ENCODE measurements at places on chromosomes 4 and X.

DNA sequence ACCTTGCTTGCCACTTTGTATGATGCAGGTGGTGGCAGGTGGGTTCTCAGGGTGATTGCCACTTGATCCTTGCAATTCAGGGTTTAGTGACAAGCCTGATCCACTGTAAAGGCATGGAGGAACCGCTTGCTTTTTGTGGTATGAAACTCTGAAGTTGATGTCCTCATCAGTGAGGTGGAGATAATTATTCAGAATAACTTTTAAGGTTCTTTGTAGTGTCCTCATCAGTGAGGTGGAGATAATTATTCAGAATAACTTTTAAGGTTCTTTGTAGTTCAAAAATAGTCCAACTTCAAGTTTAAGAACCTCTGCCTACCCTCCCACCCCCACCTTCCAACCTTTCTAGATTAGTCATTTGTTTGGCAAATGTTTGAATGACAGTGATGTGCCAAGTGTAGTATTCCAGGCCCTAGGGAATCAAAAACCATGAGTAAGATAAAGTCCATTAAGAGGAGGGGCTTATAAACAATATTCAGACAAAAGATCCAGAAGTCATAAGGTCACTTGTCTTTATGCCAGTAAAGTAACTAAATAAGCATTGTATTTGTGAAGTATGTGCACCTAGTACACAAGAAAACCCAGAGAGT is 51.2 kb downstream of the DCUN1D4 start:
- DNase-seq, result peak; percentile 14

GRCh38 chr4:61152433-61152832 is 47.7 kb upstream of the ADGRL3 start:
- no peak for DNase-seq

- DNase-seq, result no peak
Observed at GRCh38 chrX:49237060-49237459, 1.8 kb downstream of the CCDC22 start.

DNA sequence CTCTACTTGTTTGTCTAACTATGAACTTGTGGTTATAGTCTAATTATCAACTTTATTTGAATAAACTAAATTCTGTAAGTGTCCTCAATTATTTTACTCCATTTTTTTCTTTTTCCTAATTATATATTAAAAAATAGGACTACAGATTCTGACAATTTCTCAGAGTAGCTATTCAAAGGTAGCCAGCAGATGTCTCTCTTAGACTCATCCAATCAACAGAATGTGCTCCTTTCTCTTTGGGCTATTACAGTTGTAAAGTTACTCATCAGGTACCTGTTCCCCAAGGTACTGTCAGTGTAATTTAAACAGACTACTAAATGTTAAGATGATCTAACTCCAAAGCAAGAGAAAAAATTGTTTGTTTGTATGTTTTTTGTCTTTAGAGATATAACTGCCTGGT is 248.6 kb downstream of the PCDH18 start:
- peak; percentile 35 for DNase-seq

DNA sequence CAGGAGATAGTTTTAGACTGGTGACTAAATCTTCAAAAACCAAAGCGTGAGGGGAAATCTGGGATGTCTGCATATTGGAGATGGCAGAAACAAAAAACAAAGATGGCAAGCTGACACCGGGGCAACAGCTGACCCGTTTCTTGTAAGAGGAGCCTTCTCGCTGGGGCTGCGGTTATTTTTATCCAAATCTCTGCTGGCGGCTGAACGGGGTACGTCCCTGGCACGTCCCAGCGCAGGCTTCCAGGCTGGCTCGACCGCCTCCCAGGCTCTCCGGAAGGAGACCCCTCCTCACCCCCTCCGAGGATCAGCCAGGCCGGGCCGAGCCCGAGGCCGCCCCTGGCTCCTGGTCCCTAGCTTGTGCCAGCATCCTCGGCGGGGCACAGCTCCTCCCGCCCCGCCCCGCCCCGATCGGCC is 403 bp downstream of the SGCB start:
- DNase-seq, result peak; percentile 7

DNA sequence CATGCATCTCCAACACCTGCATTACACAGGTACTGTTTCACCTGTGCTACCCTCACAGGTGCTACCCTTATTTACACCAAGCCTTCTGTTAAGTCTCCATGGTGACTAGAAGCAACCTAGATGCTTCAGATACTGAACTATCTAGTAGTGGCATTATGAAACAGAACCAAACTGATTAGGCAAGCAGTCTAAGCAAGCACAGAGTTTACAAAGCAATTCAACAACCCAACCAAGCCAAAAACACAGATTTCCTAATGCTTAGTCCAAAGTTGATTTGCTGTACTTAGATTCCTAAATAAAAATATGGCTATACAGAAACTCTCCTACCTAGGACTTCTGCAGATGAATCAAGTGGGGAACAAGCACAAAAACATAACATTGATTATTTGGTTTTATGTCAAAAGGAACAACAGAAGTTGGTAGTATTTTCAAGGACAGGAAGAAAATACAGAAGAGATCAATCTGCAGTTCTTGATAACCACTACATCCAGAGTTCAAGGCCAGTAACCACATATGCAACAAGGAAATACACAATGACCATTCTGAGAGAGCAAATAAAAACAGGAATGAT is 3.2 kb downstream of the TAPT1 start:
- DNase-seq, result no peak

- DNase-seq, result no peak
Observed at GRCh38 chr4:140335076-140335475, 38.4 kb upstream of the SCOC start.

DNA sequence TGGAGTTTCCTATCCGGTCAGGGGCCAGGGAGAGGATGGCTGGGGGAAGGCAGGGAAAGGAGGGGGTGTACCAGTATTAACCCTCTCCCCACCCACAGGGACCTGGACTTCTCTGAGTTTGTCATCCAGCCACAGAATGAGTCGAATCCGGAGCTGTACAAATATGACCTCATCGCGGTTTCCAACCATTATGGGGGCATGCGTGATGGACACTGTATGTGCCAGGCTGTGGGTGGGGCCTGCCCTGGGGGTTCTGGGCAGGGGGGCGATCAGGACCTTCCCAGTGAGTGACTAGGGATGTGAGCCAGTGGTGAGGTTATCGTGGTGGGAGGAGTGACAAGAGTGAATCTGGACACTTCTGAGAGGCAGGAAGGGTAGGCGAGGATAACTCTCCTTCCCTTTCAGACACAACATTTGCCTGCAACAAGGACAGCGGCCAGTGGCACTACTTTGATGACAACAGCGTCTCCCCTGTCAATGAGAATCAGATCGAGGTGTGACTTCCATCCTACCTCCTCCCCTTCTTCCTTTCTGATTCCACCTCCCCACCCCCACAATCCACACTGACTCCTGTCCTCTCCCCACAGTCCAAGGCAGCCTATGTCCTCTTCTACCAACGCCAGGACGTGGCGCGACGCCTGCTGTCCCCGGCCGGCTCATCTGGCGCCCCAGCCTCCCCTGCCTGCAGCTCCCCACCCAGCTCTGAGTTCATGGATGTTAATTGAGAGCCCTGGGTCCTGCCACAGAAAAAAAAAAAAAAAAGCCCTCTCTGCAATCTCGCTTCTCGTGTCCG is 14.6 kb downstream of the USP11 start:
- peak; percentile 16 for DNase-seq

- DNase-seq, result no peak
Observed at GRCh38 chr4:66946761-66947160, 598.5 kb downstream of the CENPC start.

GRCh38 chr4:89528526-89529133 is 221.0 kb upstream of the GPRIN3 start:
- no peak for DNase-seq

DNA sequence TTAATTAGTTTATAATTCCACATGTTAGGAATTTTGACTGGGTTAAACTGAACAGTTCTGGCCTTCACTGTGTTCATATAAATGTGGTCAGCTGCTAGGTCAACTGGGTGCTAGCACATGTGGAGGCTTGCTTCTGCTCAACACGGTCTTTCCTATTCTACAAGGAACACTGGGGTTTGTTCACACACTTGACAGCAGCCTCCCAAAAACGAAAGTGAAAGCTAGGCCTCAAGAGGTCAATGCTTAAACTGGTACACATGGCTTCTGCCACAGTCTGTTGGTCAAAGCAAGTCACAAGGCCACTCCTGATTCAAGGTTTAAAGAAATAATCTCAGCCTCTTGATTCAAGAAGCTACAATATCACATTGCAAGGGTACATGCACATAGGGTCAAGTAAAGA is 126.5 kb downstream of the QDPR start:
- DNase-seq, result peak; percentile 9

DNA sequence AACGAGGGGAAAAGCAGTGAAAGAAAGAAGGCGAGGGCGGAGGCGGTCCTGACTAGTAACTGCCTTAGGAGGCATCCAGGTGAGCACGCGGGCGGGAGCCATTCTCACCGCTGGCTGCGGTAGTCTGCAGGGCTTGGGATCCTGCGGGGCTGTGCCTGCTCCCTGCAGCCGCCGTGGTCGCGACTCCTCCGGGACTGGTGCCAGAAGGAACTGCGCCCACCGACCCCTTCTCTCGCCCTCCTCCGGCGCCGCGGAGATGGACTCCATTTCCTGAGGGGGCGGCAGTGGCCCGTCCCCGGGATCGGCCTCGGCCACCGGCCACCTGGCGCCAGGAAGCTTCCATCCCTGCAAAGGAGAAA is 543 bp downstream of the NFXL1 start:
- no peak for DNase-seq

DNA sequence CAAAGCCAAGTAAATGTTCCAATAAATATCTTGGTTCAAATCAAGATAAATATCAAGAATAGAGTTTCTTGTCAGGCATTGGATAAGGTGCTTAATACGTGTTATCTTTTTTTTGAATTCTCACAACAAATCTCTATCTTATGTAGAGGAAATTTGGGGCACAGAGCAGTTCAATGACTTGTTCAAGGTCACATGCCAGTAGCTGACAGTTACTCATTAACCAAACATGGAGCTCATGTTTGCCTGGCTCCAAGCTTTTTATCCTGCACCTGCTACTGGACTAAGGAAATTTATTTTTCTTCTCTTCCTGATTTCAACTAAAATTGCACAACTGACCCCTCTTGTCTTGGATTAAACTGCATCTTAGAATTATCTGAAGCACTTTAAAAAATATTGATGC is 76.3 kb downstream of the ATP10D start:
- DNase-seq, result no peak

GRCh38 chr4:60588556-60588955 is 611.6 kb upstream of the ADGRL3 start:
- DNase-seq, result no peak

DNA sequence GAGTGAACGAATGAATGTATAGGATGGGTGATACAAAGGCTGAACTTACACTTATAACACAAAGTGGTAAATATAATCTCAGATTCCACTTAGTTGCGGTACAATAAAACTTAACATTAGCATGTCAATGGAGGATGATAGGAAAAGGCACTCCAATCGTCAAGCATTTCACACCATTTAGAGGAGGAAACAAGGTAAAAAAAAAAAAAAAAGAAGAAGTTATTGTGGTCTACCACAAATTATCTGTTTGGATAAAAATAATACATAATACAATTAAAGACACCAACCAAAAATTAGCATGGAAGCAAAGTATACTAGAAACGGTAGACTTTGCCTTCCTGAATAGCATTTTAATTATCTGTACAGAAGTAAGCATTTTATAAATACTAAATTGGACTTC is 205.5 kb downstream of the PPP3CA start:
- no peak for DNase-seq

- DNase-seq, result no peak
Observed at GRCh38 chrX:49829016-49829415, at the start of gene PAGE4. Gene PAGE4 (plus strand): TSS chrX:49829303. CDS start chrX:49830429, 1,126 bp downstream.

GRCh38 chr4:139458999-139459398 is 5.1 kb downstream of the RAB33B start:
- peak; percentile 7 for DNase-seq

DNA sequence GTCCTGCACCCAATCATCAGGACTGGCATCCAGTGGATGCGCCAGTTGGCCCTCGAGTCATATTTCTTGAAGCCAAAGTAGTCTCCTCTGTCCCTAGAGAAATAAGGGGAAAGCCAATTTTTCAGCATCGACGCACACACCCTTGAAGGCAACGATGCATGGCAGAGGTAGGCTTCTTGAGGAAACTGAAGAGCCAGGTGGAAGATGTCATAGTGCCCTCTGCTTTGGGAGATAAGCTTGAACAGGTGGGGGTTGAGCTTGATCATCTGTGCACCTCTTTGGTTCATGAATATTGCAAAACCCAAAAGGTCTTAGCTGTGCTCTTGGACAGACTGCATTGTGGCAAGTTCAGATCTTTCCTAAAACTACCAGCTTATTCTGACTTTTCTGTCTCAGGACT is 34.6 kb upstream of the WDR1 start:
- DNase-seq, result no peak
